Stimulated activated CD4-positive, alpha-beta T cell treated with anti-CD3 and anti-CD28 coated beads, TNF-alpha, amount 100 ng/mL, for 48 hours (primary cell): ENCODE measurements at places on chromosomes 7 and 10.

GRCh38 chr7:114310345-114311110 is 104.1 kb upstream of the FOXP2 start:
- no peak for DNase-seq

DNA sequence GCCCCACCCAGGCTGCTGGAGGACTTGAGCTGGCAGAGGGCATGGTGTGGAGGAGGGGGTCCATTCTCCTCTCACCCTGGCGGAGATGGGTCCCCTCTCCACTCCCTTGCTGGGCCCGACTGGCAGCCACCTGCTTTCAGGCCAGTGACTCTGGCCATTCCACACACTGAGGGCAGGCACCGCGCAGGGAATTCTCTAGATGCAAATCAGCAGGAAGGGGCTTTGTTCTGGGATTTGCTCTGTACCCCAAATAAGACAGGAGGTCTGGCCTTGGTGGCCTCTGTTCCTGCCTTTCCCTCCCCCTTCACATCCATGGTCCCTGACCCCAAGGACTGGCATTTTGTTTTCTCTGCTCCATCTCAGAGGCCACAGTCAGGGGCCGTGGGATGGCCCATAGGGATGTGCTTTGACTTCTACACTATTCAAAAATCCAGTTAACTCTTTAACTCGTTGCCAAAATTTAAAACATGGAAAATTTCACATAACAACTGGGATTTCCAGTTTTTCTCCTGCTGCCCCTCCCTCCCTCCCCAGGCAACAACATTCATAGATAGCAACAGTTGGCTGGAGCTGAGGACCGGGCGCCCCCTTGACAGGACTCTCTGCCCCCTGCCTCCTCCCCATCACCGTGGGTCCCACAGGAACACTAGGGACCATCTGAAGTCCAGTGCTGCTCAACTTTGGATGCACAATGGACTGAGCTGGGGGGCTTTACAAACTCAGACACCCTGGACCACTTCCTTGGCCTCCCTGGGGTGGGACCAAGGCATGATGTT is 33.9 kb downstream of the PPIF start:
- no peak for DNase-seq

DNA sequence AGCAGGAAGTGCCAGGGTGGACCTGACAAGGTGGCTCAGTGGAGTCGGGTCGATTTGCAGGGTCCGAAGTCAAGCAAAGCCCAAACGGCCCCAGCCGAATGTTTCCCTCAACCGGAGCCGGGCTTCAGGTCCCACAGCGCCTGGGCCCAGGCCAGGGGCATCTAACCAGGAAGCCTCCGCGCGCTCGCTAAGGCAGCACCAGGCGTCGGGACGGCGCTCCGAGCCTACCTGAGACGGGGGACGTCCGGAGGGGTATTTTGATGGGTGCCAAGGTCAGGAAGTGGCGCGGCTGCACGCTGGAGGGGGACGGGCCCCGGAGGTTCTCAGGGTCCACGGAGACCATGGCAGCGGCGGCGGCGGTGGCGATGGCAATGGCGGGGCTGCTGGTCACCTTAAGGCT is 51.5 kb downstream of the TCERG1L start:
- no peak for DNase-seq

GRCh38 chr10:112080231-112080630 is 103.3 kb downstream of the GPAM start:
- DNase-seq: no peak

DNA sequence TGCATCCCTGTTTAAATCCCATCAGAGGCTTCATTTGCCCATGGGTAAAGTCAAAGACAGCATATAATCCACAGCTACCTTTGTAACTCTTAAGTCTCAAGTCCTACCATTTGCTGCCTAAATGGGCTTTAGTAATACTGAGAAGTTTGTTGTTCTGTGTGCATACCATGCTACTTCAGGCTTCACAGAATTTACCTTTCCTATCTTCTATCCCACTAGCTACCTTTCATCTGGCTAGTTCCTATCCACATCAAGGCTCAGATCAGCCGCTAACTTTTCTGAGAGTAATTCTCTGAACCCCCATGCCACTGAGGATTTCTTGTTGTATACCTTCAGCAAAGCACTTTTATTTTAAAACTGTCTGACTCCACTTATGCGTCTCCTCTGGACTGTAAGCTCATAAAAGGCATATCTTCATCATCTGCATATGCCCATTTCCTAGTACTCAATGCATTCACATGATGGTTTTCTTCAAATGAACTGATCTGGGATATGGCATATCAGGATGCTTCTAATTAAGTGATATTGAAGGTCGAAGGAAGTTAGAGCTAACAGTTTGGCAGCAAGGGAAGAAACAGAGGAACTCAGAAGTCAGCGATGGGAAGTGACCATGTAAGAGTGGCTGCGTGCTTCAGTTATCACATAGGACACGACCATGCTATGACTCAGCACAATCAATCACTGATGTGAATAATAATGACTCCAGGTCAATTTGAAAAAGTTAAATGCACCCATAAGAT is 283.9 kb upstream of the DKK1 start:
- no peak for DNase-seq

DNA sequence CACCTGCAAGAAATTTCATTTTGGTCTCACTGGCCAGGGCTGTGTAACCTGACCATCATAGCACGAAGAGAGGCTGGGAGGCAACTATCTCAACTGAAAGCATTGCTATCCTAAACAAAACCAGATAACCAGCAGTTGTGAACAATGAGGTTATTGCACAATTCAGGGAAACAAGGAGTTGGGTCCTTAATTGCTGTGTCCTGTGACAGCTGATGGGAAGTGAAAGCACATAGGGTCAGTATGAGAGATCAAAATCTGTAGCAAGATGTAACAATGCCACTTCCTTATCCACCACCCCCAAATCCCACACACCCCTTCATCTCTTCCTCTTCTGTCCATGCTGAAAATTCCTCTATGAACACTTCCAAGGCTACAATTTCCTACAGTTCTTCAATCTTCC is 80.2 kb downstream of the HTR7 start:
- no peak for DNase-seq

DNA sequence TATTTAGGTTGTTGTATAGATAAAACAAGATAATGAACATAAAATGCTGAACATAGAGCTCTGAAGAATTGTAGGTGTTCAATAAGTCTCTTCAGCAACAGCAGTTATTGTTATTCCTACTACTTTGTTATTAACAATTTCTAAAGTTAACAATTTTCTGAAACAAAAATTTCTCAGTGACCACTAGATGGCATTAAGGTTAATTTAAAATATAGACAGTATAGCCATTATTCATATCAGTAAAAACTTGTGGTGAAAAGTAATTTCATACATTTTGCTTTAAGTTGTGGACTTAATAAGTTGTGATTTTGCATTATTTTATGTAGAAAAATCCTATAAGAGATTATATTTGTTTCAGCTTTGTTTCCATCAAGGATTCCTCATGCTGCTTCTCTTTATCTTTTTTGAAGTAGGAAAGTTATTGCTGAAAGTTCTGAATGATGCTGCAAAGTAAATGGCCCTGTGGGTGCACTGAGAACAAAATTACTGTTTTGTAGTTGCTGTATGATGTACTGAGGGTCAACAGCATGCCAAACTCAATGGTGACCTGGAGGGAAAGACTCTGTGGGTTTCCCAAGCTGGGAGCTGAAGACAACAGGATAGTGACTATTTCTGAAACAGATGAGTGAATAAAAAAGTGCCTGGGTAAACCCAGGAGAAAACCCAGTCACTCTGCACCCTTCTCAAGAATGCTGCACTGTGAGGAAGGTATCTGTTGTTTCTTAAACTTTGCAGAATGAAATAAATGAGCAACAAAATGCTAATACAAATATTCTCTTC is 253.6 kb downstream of the KIF20B start:
- no peak for DNase-seq

DNA sequence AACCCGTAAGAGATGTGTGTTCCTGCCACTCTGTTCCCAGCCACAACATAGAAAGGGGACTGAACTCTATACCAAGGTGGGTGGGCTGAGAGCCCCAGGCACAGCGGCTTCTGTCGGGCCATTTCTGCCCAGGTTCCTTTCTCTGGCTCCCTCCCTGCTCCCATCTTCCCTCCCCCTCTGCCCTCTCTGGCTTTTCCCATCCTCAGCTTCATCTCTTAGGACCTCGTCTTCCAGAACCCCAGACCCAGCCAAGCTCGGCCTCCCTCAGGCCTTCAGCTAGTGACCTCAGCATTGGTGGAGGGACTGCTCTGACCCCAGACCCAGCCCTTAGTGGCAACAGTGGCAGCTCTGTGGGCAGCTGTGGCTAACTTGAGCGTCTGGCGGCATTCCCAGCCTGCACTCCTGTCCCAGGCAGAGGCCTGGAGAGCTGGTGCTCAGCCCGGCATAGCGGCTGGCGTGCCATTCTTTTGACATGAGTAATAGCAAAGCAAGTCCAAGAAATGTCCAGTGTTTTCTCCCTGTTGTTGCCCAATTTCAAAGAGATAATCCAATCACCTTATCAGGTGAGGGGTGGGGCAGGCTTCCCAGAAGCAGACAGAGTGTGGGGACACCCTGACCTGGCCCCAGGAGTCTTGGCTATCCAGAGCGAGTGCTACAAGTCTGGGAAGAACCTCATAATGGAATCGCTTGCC is 15.9 kb downstream of the PTPRE start:
- no peak for DNase-seq

DNA sequence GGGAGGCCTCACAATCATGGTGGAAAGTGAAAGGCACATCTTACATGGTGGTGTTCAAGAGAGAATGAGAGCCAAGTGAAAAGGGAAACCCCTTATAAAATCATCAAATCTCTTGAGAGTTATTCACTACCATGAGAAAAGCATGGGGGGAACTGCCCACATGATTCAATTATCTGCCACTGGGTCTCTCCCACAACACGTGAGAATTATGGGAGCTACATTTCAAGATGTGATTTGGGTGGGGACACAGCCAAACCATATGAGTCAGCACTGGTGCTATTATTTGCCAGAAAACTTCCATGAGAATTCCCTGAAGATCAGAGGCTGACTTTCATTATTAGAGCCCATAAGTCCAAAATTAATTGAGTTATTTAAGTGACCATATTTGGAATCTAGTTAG is 1001.2 kb upstream of the POT1 start:
- DNase-seq: no peak

DNA sequence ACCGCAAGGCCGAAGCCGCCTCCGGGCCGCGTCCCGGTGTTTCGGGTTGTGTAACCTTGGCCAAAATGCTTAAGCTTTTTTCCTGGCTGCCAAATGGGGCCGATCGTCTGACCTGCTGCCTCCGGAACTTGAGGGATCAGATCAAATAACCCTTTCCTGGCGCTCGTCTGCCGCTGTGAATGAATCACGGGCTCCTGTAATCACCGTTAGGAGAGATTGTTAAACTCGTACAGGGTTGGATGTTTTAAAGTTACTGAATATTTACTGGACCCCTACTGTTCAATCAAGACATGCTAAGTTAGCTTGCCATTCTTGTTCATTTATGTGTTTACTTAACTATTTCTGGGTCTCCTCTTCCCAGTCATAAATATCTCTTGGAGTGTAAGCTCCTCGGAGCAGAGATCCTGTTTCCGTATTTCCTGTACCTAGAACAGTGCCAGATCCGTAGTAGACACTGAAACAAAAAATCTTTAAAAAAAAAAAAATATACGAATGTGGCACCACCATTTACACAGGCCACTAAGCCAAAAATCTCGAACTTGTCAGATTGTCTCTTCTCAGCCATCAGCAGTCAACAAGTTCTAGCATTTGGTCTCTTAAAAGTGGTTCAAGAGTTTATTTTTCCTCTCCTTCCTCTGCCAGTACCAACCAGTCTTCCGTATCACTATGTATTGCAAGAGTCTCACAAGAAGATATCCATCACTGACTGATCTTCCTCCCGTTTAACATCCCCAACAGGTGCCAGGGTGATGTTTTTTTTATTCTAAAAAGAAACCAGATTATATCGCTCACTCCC is 650 bp upstream of the TM9SF3 start:
- peak; percentile 29 for DNase-seq

GRCh38 chr7:138324941-138325340 is 135.1 kb upstream of the TRIM24 start:
- DNase-seq: no peak

DNA sequence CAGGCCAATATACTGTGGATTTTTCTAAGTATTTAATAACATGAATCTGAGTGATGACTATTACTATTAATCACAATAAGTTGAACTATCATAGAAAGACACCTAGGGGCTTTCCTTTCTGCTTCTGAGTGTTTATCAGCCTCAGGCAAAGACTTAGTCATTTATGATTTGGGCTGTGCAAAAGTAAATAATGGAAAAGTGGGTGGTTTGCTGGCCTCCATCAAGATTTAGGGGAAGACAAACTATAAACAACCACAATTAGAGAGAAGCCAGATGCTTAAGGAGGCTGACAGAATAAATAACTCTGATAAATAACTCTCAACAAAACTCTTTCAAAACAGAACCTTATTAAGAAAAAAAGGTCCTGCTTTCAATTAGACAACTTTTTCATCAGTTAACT is 64.7 kb downstream of the MACC1 start:
- DNase-seq: no peak

- DNase-seq: no peak
Measured at GRCh38 chr10:61140765-61141392, 196.9 kb upstream of the RHOBTB1 start.
